ENCODE measurements at places on chromosomes 16 and 17.

DNA sequence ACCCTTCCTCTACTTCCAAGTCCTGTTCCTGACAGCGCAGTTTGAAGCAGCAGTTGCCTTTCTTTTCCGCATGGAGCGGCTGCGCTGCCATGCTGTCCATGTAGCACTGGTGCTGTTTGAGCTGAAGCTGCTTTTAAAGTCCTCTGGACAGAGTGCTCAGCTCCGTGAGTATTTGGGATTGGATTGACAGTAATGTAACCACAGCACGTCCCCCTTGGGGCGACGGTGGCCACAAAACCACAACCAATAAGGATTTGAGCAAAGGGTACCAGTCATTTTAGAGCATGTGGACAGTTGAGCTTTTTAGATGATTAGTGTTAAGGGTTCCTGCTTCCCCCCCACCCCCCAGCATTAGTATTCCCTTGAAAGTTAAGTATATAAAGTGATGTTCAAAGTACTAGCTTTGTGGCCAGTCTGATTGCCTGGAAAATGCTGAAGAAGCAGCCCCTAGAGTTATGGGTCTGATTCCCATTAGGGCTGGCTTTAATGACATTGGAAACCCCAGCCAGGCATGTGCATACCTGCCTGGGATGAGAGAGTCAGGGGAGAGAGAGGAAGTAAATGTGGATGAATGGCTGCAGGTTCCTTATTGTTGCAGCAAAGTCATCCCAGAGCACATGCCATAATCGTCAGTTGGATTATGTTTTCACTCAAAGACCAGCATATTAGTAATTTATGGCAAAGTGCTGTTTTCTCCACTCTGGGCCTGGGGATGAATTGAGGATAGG lies 31.6 kb upstream of the SLC12A3 start:
- DNase-seq = no peak

DNA sequence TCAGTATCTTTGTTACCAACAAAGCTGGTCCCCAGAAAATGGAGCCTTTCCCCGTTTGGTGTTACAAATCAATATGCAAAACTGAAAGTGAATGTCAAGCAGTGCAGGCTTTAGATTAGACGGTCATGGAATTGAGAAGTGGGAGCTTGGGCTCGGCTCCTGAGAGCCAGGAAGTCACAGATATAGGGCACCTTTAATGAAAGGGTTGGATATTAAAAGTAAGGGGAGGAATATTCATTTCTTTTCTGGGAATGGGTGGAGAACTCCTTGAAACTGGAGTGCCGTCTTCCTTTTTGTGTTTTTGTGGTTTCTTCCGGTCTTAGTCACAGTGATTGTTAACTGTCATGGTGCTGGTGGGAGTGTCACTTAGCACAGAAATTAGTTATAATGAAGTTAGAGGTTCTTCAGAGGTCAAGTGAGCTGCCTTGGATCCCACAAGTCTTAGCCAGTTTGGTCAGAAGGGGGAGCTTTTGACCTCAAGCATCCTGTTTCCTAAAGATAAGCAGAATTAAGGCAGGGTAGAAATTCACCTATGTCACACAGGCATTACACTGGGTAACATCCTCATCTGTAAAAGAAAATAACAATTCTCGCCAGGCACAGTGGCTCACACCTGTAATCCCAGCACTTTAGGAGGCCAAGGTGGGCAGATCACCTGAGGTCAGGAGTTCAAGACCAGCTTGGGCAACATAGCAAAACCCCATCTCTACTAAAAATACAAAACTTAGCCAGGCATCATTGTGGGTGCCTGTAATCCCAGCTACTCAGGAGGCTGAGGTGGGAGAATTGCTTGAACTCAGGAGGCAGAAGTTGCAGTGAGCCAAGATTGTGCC lies 9.6 kb upstream of the EIF1 start:
- DNase-seq = peak; percentile 97

DNA sequence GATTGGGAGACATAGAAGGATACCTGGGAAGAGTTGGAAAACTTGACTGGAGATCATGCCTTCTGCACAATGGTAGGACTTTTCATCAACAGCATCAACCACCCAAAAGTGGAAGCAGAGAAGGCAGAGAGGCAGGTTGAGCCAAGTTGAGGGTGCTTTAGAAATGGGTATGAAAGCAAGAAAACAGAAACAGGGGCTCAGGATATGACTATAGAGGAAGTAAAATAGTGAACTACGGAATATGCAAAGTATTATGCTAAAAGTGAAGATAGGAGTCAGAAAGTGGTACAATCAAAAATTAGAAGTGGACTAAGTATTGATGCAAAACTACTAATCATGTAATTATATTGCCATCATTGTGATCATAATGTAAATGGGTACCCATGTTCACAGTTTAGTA lies 16.1 kb upstream of the ARHGAP44 start:
- no peak for DNase-seq

DNA sequence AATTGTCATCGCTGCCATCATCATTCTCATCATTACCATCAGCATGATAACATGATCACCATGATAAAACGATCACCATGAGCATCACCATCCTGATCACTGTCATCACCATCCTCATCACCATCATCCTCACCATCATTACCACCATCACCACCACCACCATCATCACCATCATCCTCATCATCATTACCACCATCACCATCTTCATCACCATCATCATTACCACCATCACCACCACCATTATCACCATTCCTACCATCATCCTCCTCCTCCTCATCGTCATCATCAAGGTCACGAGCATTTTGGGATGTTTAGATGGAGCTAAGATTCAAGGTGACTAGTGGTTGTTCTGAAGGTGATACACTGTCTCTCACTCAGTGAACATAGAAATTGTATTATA lies 221.0 kb downstream of the FOXL1 start:
- DNase-seq = no peak

- no peak for DNase-seq
Measured at GRCh38 chr16:69463876-69464275, 39.5 kb downstream of the CYB5B start.

- DNase-seq = no peak
Measured at GRCh38 chr17:19369846-19370492, 7.4 kb upstream of the B9D1 start.
